ENCODE measurements at places on chromosomes 5 and 9.

DNA sequence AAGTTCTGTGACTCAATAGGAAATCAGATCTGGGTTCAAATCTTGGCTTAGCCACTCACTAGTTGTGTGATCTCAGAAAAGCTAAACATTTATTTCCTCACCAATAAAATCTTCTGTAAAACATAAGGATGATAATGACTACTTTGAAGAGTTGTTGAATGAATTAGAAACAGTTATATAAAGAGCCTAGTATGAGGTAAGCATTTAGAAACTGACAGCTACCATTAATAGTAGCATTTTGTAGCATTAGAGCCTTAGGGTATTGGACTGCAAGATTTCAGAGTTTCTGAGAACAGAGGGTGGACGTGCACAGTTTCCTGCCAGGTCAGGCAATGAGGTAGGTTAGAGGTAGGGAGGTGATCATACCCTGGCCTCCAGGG, 293.2 kb downstream of the CWC27 start:
- no peak for DNase-seq

DNA sequence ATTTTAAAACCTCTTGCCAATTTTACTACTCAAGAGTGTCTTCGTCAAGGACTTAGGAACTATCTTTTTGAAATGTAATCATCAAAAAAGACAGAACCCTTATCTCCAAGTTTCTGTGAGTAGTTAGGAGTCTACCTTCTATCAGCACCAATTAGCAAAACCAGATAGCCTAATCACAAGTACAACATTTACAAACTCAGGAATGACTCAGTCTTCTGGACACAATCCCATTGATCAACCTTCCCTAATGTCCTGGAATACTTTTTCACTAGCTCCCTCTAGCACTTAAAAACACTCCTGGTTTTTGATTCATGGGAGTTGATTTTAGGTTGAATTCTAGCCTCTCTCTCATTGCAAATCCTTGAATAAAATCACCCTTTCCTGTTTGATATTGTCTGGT, 680.7 kb downstream of the PRR16 start:
- DNase-seq, result no peak

GRCh38 chr9:21711504-21711903, 90.9 kb upstream of the MTAP start:
- no peak for DNase-seq

DNA sequence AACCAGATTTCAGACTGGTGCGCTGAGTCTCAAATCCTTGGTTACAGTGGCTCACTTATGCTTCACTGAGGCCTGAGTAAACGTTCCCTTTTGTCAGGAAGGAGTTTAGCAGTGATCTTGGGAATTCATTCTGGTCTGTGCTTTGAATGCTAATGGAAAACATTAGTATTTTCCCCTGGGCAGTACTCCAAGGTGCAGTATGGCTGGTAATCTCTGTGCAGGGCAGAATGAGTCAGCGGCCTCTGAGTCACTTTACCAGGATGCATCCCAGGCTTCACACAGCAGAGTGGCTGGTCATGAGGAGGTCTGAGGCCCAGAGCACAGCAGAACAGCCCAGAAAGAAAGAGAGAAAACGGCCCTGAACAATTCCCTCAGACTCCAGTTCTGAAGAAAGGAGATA, 54.0 kb downstream of the PCA3 start:
- DNase-seq, result no peak

DNA sequence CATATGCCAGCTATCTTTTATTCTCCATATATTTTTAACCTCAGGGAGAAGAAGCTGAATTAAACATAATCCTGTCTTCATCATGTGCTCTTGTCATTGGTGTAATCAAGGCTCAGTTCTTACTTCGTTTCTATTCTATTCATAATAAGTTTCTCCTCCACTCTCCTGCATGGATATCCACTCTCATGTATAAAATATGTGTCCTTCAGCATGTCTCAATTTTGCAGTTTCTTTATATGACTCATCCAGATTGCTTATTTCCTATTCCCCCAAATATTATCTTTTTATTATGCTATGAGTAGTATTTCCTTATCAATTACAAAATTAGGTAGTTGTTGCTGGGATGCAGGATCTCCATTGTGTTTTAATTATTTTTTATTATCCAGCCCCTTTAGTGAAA, 643.7 kb upstream of the ACO1 start:
- DNase-seq, result no peak

- no peak for DNase-seq
These were observed 93.3 kb upstream of the ZNF366 start for GRCh38 chr5:72600391-72600981.

DNA sequence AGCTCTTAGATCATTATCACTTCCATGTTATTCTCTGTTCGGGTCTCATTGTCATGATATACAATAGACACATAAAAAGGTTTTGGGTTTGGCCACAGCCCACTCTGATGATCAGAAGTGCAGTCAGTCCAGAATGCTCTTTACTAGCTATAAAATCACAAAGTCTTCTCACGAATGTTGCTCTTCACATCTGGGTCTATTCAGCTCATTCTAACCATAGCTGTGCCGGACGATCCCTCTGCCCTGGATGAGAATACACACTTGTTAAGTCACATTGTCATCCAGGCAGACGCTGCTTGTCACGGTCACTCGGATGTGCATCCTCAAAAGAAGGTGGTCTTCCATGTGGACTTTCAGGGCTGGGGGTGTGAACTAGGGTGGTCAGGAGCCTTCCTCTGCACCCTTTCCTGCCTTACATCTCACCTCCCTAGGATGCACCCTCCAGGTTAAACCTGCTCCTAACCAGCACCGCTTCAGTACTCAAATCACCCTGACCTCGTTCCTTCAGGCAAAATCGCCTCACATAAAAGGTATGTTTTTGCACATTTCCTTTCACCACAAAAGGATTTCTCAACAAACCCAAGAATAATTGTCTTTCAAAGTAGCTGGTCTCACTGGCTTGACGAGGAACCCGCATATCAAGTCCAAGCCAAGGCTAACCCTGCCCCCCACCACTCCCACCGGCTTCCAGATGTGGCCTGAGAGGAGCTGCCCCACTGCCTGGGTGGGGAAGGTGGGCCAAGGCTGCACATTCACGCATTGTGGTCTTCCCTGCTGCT, 21.9 kb downstream of the ANKH start:
- DNase-seq, result no peak

- no peak for DNase-seq
These were observed 8.5 kb upstream of the ENDOG start for GRCh38 chr9:128809831-128810230.

- no peak for DNase-seq
These were observed at the start of gene SH3TC2 for GRCh38 chr5:149063017-149063687. TSS of gene SH3TC2 (minus strand) at chr5:149063062. CDS start at chr5:149063022, 40 bp downstream.

All from DMS 273 treated with DMSO at 0.1 percent for 48 hours (cell line).